ENCODE measurements at places on chromosomes 6 and 20.

DNA sequence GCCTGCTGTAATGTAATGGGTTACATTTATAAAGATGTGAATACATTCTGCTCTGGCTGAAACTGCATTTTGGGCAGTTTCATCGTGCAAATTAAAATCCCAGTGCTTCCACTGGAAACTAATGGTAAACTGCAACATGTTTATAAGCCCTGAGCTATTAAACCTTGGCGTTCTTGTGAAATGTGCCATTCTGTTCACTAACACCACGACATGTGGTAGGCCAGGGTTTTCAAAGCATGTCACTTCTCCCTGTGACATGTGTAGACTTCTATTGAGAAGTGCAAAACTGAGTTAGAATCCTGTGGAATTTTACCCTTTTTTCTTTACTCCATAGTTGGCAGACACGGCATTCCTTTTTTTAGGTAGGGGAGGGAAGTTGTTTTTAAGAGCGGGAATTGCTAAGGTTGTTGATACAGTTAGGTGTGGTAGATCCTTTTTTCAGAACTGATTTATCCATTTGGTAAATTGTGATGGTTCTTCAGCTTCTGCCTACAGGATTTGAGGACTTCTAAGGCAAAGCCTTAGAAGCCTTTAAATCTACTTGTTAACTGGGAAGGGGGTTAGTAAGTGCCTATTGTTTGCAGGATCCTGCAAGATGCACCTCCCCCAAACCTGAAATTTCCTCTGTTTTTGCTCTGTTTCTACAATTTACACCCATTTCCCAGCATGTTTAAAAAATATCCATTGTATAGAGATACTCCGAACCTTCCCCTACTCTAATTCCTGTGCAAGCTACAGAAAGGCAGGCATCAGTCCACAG, 4.2 kb downstream of the SASH1 start:
- no peak for DNase-seq

- DNase-seq: no peak
Measured at GRCh38 chr20:19915111-19915798, 101.9 kb upstream of the NAA20 start.

DNA sequence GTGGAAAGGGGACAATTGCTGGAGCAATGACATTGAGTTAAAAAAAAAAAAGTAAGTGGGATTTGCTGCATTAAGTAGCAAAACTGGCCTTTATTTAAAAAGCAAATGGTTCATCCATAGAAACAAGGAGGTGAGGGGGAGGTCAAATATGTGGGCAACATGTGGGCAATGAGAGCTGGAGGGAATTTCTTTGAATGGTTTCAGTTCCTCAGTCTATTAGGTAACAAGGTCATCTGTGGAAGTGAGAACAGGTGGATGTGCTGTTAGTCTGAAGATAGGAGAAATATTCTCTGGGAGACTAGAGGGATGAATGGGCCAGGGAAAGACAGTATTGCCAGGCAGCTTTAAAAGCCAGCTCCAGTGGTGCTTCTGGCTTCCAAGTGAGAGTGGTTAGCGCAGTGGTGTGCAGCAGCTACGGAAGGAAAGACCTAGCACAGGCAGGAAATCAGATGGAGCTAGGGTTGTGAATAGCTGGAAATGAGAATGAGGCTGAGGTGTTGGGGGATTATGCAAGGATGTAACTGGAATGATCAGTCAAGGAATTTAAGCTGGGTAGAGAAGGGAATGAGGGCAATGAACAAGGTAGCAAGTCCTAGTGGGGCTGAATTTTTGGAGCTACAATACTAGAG, 727.6 kb downstream of the PTPRT start:
- no peak for DNase-seq

DNA sequence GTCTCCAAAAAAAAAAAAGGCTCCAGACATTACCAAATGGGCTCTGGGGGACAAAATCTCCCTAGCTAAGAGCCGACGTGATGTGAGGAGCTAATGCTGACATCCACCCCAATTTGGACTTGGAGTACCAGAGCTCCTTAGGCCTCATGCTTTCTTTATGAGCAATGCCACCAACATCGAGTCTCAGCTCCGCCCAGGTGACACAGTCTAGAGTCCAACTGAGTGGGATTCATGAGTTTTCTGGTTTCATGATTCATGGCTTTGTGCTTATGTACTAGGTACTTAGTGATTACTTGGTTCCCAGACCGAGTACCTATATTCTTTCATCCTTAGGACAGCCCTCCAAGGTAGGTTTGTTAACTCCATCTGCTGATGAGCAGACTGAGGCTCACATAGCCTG, 4.4 kb downstream of the ANKRD60 start:
- no peak for DNase-seq

DNA sequence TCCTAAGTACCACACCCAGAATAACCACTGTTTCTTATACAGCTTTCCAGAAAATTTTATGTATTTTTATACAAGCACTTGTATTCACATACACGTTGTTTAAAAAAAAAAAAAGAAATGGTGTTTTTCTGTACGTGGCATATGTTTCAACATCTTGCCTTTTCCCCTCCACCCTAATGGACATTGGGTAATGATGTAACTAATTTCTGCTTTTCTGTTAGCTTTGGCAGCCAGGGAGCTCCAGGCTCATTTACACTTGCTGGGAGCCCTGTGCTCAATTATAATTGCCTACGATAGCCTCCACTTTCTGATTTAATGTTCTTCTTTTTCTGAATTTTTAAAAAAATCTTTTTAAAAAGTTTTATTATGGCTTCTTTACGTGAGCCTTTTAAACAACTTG, 352.4 kb downstream of the UTRN start:
- no peak for DNase-seq

- DNase-seq: no peak
Measured at GRCh38 chr6:34225551-34225950, 11.1 kb upstream of the HMGA1 start.

- peak; percentile 74 for DNase-seq
Measured at GRCh38 chr6:139161817-139162284, 27.0 kb downstream of the HECA start.

- no peak for DNase-seq
Measured at GRCh38 chr20:20614391-20614790, 98.1 kb downstream of the RALGAPA2 start.

GRCh38 chr20:38337561-38338140, 8.6 kb upstream of the LBP start:
- DNase-seq: no peak

- no peak for DNase-seq
Measured at GRCh38 chr20:59515013-59515905, 89.1 kb upstream of the PHACTR3 start.

DNA sequence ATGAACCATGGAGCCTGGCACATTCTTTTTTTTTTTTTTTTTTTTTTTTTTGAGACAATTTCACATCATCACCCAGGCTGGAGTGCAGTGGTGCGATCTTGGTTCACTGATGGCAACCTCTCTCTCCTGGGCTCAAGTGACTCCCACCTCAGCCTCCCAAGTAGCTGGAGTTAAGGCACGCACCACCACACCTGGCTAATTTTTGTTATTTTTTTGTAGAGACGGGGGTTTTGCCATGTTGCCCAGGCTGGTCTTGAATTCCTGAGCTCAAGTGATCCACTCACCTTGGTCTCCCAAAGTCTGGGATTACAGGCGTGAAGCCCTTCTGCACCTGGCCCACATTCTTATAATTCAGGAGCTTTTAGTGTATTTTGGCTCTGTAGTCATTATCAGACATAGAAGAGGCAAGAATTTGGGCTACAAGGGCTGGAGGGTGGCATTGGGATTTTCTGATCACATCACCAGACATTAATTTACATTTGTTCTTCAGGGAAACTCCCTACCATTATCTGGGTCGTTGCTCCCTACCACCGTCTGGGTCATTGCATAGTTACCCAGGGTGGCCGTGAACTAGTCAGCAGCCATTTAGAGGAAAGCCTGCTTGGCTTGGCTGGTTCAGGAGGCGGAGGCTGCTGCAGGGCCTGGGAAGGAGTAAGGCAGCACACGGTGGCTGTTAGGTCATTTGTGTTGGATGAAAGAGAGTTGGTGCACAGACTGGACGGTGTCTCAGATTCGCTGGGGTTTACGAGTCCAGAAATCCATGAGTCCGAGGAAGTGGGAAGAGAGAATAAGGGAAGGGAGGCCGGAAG, 17.6 kb downstream of the ARID1B start:
- DNase-seq: no peak

DNA sequence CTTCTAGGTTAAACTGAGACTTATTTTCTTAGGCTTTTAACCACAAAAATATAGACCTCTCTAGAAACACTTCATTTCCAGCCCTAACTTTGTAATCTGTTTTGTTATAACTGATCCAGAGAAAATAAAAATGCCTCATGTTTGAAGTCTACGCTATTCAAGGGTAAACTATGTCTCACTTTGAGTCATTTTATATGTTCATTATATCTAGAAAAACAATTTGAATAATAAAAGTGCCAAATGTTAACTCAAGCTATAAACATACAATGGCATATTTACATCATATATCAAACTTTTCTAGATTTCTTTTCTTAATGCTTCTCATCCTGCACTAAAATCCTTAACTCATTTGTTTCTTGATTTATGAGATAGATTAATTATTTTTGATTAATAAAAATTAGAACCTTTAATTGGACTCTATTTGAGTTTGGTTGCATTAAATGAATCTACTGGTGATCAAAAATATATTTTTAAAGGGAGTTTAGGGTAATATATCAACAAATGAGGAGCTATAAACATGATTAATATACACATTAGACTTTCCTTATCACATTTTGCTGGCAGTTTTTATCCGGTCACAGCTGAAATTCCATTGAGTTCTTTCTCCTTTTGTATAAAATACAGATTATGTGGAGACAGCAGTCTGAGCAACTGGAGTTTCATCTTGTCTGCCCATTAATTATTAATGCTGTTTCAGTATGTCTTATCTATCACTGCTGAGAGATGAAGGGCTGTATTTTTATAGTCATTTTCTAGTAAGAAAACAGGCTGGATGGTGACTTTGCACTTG, 246.5 kb downstream of the TBX18 start:
- DNase-seq: no peak

GRCh38 chr6:84774157-84774984, 10.0 kb upstream of the TBX18 start:
- no peak for DNase-seq

GRCh38 chr6:143055213-143055612, 5.5 kb upstream of the AIG1 start:
- DNase-seq: no peak

DNA sequence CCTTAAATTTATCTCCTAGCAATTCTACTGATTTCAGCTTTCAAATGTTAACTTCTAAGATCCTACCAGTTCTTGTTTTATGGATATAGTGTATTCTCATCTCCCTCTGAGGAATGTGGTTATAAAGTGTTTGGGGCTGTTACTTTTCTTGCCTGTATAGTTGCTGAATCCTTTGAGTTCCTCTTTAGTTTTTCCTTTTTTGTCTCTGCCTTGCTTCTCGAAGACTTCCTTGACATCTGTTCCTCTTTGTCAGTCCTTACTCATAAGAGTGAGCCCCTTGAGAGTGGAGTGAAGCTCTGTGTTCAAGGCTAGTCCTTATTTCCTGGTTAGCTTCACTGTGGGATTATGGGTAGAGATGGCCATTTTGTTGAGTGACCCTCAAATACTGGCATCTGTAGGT, 84.6 kb downstream of the ELOVL4 start:
- DNase-seq: no peak

- DNase-seq: no peak
Measured at GRCh38 chr20:54657268-54657826, 182.0 kb downstream of the DOK5 start.

DNA sequence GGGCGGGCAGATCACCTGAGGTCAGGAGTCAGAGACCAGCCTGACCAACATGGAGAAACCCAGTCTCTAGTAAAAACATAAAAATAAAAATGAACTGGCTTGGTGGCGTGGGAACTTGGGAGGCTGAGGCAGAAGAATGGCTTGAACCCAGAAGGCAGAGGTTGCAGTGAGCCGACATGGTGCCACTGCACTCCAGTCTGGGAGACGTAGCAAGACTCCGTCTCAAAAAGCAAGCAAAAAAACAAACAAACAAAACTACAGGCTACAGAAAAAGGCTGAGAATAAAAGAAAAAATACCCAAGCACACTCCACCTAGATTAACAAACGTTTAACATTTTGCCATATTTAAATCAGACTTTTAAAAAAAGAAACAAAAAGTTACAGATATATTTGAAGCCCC, 5.9 kb downstream of the PTCRA start:
- DNase-seq: no peak

DNA sequence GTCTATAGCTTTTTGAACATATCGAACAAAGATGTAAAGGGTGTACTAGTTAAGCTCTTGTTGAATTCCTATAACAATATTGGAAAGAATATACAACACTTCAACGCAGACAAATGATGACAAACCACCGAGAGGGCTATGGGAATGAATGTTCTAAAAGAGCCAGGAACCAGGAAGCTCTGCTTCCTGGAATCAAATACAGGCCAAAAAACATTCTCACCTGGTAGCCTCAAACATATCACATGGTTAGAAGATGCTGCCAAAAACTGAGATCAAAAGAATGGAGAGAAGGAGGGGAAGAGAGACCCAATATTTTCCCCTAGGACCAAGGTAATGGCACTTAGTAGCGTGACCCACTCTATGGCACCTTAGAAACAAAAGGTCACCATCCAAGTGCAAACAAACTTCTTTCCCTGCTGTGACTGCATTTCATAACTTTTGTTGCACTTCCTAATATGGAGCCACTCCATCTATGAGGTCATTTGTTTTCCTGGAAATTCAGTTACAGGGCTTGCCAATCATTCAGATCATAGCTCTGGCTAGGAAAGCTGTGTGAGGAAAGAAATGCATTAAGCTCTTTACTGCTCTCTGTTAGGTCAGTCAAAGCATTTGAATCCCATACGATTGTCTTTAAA, 199.2 kb upstream of the NT5E start:
- DNase-seq: no peak

- no peak for DNase-seq
Measured at GRCh38 chr20:61974357-61974665, 91.4 kb downstream of the TAF4 start.

DNA sequence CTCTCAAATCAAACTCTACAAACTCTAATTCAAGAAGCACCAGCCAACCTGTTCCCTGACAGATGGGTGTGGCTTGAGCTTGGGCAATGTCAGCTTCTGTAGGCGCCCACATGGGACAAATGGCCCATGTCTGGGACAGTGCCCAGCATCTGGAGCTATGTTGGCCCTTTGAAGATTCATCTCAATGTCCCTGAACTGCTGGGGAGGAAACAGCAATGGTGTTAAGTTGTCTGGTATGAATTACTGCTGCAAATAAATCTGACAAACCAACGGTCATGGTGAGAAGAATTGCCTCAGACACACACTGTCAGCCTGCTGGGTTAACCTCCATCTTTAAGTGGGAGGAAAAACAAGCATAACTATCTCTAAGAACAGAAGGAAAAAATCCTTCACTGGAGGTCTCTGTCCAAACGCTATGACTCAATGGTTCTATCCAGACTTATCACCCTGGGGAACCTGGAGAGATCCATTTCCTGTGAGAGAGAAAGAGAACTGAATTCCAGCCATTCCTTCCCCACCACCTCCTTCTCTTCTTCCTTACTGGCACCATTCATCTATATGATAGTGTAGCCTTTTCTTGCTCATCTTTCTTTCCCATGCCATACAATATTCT, 274.9 kb downstream of the CDH26 start:
- no peak for DNase-seq
